ENCODE measurements at places on chromosomes 4 and X. TPM values are rescaled to one million over a fixed set of nuclear protein-coding genes. Genes with fewer than 3 reads are reported as not detected.

GRCh38 chr4:23033796-23034195, 341.1 kb downstream of the GBA3 start:
- no peaks in the 10 kb centered on the region for H3K27me3 ChIP-seq
- no peaks in the 10 kb centered on the region for H3K36me3 ChIP-seq
- H3K4me3 ChIP-seq = no peak overlapping the region
- DNase-seq = no peak
- H3K4me1 ChIP-seq = no peaks in the 10 kb centered on the region

GRCh38 chrX:13815664-13816063, 1.2 kb downstream of the GPM6B start:
- peaks cover 5% of the 10 kb centered on the region for H3K36me3 ChIP-seq
- H3K4me1 ChIP-seq = peaks cover 3% of the 10 kb centered on the region
- H3K27ac ChIP-seq = no peak overlapping the region
- H3K4me3 ChIP-seq = no peak overlapping the region
- DNase-seq = no peak
- H3K27me3 ChIP-seq = no peaks in the 10 kb centered on the region

DNA sequence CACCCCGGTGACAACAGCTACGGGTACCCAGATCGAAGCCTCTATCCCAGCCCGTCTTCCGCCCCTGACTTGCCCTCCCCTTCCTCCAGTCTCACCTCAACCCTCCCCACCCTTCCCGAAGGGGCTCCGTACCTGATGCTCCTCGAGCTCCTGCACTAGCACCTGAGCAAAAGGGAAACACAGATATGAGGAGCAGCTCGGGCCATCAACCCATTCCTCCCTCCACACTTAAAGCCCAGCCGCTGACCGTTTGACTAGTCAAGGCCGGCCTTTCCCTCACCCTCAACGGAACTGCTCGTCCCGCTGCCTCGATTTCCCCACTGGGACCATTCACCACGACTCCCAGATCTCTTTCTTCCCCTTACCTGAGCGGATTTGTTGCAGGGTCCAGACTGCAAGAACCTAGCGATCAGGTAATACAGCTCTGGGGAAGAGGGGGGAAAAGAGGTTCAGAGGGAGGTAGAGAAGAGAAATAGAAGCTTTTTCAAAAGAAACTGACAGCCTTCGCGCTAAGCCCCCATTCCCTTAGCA, 731 bp downstream of the BRWD3 start:
- H3K27ac ChIP-seq = no peak overlapping the region
- H3K27me3 ChIP-seq = no peaks in the 10 kb centered on the region
- peak overlapping the region; percentile 94 for H3K4me3 ChIP-seq
- H3K4me1 ChIP-seq = no peaks in the 10 kb centered on the region
- DNase-seq = peak; percentile 36
- H3K36me3 ChIP-seq = peaks cover 3% of the 10 kb centered on the region

The CLGN gene
- 3.2 TPM for total RNA-seq

The GRID2 gene
- 19.4 TPM for total RNA-seq

The ITGB1BP2 gene
- 3.7 TPM for total RNA-seq
